Karpas-422 (cell line): ENCODE measurements at places on chromosomes 7 and 10. TPM values are rescaled to one million over a fixed set of nuclear protein-coding genes. Genes with fewer than 3 reads are reported as not detected.

DNA sequence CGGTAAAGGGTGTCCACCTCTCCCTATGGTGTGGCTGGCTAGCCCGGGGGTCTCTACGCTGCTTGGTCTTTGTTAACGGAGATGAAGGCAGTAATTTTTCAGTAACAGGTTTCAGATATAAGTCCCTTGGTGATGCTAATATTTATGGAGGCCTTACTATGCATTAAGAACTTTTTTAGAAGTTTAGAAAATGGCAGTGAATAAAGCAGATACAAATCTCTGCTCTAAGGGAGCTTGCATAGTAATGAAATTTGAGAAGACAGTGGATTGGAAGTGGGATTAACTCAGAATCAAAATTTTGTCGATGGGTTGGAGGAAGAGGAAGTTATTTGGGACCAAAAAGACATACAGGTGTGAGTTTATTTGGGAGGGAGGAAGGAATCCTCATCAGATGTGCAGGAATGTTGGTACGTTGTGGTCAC is 445 bp downstream of the SSBP1 start:
- peak overlapping the region; percentile 40 for H3K27ac ChIP-seq
- H3K4me3 ChIP-seq: peak overlapping the region; percentile 71
- H3K27me3 ChIP-seq: no peaks in the 10 kb centered on the region
- peaks cover 22% of the 10 kb centered on the region for H3K4me1 ChIP-seq
- peaks cover 40% of the 10 kb centered on the region for H3K36me3 ChIP-seq

GRCh38 chr10:84328418-84329195 is at the start of gene CCSER2:
Gene CCSER2 (plus strand): TSS chr10:84328589. CDS start chr10:84371053, 42,464 bp downstream.
- H3K4me3 ChIP-seq: peak within 1 kb of the TSS; percentile 73
- H3K27me3 ChIP-seq: no peaks in the 10 kb centered on the region
- no peak within 1 kb of the TSS; the same call in 1 of the 2 replicates for H3K27ac ChIP-seq

- no peak for DNase-seq
- H3K27me3 ChIP-seq: no peaks in the 10 kb centered on the region
- peaks cover 3% of the 10 kb centered on the region for H3K4me1 ChIP-seq
- no peak overlapping the region for H3K27ac ChIP-seq
- no peak overlapping the region for H3K4me3 ChIP-seq
Measured at GRCh38 chr7:156897673-156898072, 4.7 kb upstream of the LMBR1 start.

DNA sequence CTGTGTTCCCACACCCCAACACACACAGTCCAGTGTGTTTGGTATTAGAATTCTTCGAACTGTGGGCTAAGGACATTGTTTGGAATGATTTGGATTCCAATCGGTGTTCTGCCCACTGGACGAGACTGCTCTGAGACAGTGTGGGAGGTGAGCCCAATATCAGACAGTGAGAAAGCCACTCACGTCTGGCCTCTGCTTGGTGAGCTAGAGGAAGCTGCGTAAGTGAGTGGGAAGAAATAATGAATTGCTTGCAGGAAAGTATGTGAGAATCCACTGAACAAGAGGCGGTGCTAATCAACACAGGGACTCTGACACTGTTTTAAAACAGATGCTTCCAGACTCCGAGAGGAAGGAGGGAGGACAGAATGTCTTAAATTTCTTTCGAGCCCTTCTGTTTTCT is 675.0 kb upstream of the ANKRD30A start:
- H3K4me1 ChIP-seq: no peaks in the 10 kb centered on the region
- no peaks in the 10 kb centered on the region for H3K27me3 ChIP-seq
- H3K4me3 ChIP-seq: no peak overlapping the region
- DNase-seq: no peak
- H3K36me3 ChIP-seq: no peaks in the 10 kb centered on the region
- no peak overlapping the region for H3K27ac ChIP-seq

The ZNF425 gene
- 0.41 and 1.8 TPM in 2 replicates for total RNA-seq

DNA sequence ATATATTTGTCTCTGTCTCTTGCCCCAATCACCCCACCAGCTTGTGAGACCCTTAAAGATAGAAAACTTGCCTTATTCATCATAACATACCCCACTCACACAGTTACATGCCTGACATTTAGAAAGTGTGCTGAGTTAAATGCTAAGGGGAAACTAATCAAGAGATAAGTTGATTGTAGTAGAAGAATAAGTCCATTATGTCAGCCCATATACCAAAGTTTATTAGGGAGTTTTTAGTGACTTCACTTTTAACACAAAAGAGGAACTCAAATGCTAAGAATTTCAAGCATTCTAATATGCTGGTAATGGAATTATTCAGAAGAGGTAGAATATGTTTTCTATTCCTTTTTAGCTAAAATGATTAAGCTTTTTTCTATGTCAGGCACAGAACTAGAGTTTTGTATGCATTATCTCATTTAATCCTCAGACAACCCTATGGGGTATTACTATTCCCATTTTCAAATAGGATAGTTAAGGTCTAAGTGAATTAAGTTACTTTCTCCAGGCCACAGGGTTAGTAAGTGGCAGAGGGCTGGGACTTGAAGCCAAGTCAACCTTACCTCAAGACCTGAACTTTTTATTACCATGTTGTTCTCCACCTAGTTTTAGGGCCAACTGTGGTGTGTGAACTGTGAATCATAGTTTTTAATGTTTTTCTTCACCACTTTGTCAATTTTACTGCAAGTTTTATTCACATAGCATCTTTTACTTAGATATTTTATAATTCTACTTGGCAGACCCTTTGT is 19.6 kb downstream of the ASAH2 start:
- no peaks in the 10 kb centered on the region for H3K27me3 ChIP-seq
- no peaks in the 10 kb centered on the region for H3K4me1 ChIP-seq
- DNase-seq: no peak
- no peak overlapping the region for H3K27ac ChIP-seq
- no peak overlapping the region for H3K4me3 ChIP-seq

- no peaks in the 10 kb centered on the region for H3K36me3 ChIP-seq
- H3K27ac ChIP-seq: no peak overlapping the region
- H3K27me3 ChIP-seq: no peaks in the 10 kb centered on the region
- H3K4me3 ChIP-seq: no peak overlapping the region
- no peak for DNase-seq
Measured at GRCh38 chr7:18575622-18576572, 80.3 kb downstream of the HDAC9 start.

The ANKRD22 gene
- not detected in 2 replicates for total RNA-seq

The STEAP2 gene
- total RNA-seq: not detected in 2 replicates

DNA sequence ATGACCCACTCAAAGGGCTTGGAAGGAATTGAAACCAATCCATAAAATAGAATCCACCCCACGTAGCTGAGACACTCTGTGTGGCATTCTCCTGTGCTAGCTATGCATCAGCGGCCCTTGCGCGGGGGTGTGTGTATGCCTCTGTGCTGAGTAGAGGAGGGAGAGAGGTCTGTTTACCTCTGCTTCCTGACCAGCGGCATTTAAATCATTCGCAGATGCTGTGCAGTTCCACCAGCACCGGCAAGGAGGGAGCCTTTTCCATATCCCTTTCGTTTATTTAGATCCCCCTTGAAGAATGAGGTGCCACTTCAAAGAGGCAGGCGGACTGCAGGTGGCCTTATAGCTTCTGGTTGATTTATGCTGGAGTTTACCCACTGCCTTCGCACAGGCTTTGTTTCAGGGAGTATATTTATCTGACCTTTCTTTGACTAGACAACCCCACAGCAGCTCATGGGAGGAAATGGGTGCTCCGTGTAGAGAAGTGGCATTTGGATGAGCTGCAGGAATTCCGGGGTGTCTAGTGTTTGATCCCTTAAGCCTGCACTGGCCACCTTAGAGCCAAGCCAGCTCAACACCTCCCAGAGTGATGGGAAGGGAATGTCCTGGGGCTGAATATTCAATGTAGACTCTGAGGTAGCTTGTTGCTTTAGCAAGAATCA is 11.4 kb downstream of the C10orf53 start:
- H3K4me1 ChIP-seq: no peaks in the 10 kb centered on the region
- H3K4me3 ChIP-seq: no peak overlapping the region
- H3K27ac ChIP-seq: no peak overlapping the region
- no peaks in the 10 kb centered on the region for H3K27me3 ChIP-seq
- no peak for DNase-seq

- H3K4me1 ChIP-seq: peaks cover 16% of the 10 kb centered on the region
- no peaks in the 10 kb centered on the region for H3K27me3 ChIP-seq
- no peak overlapping the region for H3K4me3 ChIP-seq
Measured at GRCh38 chr10:133279326-133280226, 2.9 kb upstream of the ADAM8 start.

GRCh38 chr7:134284952-134285351 is 31.8 kb downstream of the SLC35B4 start:
- no peaks in the 10 kb centered on the region for H3K4me1 ChIP-seq
- no peak for DNase-seq
- no peak overlapping the region for H3K27ac ChIP-seq
- no peaks in the 10 kb centered on the region for H3K36me3 ChIP-seq

GRCh38 chr7:17090751-17091150 is 207.7 kb upstream of the AHR start:
- H3K27me3 ChIP-seq: no peaks in the 10 kb centered on the region
- H3K4me3 ChIP-seq: no peak overlapping the region
- no peak for DNase-seq
- H3K4me1 ChIP-seq: no peaks in the 10 kb centered on the region
- no peak overlapping the region for H3K27ac ChIP-seq
- no peaks in the 10 kb centered on the region for H3K36me3 ChIP-seq

GRCh38 chr10:96619120-96619519 is 32.3 kb upstream of the TM9SF3 start:
- peaks cover 18% of the 10 kb centered on the region for H3K36me3 ChIP-seq
- H3K27me3 ChIP-seq: no peaks in the 10 kb centered on the region
- no peak for DNase-seq
- no peak overlapping the region for H3K27ac ChIP-seq
- H3K4me3 ChIP-seq: no peak overlapping the region
- H3K4me1 ChIP-seq: no peaks in the 10 kb centered on the region

- H3K4me3 ChIP-seq: no peak overlapping the region
- no peak for DNase-seq
- H3K4me1 ChIP-seq: no peaks in the 10 kb centered on the region
- no peaks in the 10 kb centered on the region for H3K27me3 ChIP-seq
- H3K36me3 ChIP-seq: 0 out of 2 replicates have a peak, but pooled peaks cover 4% of the 10 kb centered on the region
Measured at GRCh38 chr7:107622429-107622828, 38.2 kb upstream of the SLC26A4 start.

GRCh38 chr10:45427970-45428366 is 54.0 kb downstream of the ALOX5 start:
- H3K36me3 ChIP-seq: peaks cover 58% of the 10 kb centered on the region
- no peaks in the 10 kb centered on the region for H3K27me3 ChIP-seq
- no peak for DNase-seq
- no peak overlapping the region for H3K27ac ChIP-seq
- H3K4me3 ChIP-seq: no peak overlapping the region

GRCh38 chr10:112969542-112969941 is 19.5 kb downstream of the TCF7L2 start:
- no peaks in the 10 kb centered on the region for H3K27me3 ChIP-seq
- H3K36me3 ChIP-seq: no peaks in the 10 kb centered on the region
- no peak overlapping the region for H3K4me3 ChIP-seq
- no peak overlapping the region for H3K27ac ChIP-seq
- H3K4me1 ChIP-seq: no peaks in the 10 kb centered on the region

GRCh38 chr10:132566892-132567291 is 29.3 kb downstream of the INPP5A start:
- no peaks in the 10 kb centered on the region for H3K36me3 ChIP-seq
- H3K27me3 ChIP-seq: no peaks in the 10 kb centered on the region
- no peak for DNase-seq
- H3K4me1 ChIP-seq: peaks cover 89% of the 10 kb centered on the region

DNA sequence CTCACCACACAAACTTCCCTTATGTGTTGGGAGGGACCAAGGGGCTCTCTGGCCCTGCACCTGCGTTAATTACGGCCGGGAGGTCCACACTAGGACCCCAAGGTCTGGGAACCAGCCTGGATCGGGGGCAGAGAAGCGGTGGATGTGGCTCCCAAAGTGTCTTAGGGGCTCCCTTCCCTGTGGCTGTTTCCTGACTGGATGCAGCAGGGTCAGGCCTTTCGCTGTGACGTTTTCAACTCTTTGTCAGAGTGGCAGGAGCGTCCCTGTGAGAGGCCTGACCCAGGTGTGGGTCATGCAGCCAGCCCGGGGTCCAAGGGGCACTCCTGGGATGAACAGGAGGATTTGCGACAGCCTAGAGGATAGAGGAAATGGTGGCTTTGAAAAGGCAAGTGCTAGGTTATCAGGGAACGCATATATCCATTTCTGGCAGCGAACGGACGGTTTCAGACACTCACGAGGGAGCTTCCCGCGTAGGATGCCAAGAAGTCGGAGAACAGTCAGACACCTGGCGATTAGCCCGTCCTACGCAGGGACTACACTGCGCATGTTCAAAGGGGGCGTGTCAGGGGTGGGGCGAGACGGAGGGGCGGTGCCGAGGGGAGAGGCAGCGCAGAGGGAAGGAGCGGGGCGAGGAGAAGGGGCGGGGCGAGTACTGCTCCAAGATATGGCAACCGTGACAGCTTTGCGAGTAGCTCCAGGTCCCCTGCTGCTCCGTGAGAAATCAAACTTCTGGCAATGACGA is 46.2 kb upstream of the ZNF716 start:
- no peaks in the 10 kb centered on the region for H3K4me1 ChIP-seq
- H3K4me3 ChIP-seq: no peak overlapping the region
- no peaks in the 10 kb centered on the region for H3K27me3 ChIP-seq
- H3K36me3 ChIP-seq: no peaks in the 10 kb centered on the region
- no peak overlapping the region for H3K27ac ChIP-seq
- no peak for DNase-seq

DNA sequence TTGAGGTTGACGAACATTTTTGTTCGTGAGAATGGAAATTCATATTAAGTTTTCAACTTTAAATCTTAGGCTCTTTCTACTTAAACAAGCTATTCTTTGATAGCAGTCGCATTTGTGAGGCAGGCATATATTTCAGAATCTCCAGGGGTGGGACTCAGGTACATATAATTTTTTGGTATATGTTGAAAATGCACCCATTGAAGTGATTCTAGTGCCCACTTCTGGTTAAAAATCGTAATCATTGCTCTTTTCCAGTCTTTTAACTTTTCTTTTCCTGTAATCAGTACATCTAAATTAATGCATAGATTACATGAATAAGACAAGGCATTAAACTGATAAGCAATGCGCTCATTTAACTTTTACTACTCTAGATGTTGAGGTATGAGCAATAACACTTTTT is 67.8 kb downstream of the ZNRF2 start:
- DNase-seq: peak; percentile 78
- peak overlapping the region; percentile 74 for H3K27ac ChIP-seq
- H3K36me3 ChIP-seq: peaks cover 14% of the 10 kb centered on the region

The CNNM2 gene
- 5.5 and 7.6 TPM in 2 replicates for total RNA-seq

DNA sequence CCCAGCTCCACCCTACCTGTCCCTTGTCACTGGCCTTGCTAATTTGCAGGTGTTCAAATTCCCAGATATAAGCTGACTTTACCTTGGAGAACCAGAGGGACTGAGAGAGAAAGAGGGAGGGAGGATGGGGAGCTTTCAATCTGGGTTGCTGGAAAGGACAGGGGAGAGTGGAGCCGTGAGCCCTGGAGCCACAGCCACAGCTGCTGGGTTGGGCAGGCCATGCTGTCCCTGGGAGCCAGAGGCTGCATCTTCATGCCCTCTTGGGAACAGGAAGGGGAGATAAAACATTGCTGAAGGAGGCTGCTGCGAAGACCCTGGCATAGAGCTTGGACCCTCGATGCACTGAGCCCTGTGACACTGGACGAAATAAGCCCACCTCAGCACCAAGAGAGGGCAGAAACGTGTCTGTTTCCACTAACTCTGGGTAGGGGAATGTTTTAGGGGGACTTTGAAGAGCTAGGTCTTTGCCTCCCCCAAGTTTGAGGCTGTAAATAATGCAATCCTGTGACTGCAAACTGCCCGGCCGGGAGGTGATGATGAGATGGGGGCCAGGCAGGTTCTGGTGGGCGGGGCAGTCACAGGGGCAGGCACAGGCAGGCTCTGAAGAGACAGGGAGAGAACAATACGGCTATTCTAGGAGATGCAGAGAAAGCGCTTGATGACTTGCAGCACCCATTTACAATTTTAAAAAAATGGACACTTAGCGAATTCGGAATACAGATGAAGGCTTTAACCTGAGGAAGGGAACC is 5.8 kb upstream of the JAKMIP3 start:
- H3K27me3 ChIP-seq: no peaks in the 10 kb centered on the region
- H3K4me3 ChIP-seq: no peak overlapping the region
- no peaks in the 10 kb centered on the region for H3K4me1 ChIP-seq
- H3K36me3 ChIP-seq: no peaks in the 10 kb centered on the region
- DNase-seq: no peak
- H3K27ac ChIP-seq: no peak overlapping the region
